ENCODE measurements at places on chromosomes 5 and 9.

- DNase-seq, result no peak
Observed at GRCh38 chr5:56959326-56959725, 7.4 kb upstream of the MIER3 start.

DNA sequence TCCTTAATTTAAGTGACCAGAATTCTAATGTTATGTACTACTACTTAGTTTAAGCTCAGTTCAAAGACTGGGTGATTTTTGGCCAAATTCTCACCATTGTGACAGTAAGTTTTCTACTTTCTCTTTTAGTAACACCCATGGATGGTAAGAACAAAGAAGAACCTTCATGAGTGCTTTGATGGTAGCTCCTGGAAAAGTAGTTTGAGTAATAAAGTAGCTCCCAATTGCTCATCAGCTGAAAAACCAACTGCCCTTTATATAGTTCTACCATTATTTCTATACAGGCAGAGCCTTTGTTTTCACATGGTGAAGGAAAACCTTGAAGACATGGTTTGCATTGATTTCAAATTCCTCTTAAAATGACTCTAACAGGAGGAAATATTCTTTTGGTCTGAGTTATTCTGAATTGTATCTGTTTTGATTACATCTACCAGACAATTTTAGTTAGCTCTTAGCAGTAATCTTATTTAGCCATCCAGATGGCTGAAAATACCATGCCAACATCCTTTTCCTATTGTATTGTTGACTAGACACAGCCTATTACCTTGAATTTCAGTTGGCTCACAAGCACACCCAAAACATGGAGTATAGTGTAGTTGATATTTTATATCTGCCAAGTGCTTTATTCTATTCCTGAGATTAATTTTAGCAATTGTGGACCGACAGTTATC, 23.7 kb upstream of the STARD4 start:
- DNase-seq, result no peak

DNA sequence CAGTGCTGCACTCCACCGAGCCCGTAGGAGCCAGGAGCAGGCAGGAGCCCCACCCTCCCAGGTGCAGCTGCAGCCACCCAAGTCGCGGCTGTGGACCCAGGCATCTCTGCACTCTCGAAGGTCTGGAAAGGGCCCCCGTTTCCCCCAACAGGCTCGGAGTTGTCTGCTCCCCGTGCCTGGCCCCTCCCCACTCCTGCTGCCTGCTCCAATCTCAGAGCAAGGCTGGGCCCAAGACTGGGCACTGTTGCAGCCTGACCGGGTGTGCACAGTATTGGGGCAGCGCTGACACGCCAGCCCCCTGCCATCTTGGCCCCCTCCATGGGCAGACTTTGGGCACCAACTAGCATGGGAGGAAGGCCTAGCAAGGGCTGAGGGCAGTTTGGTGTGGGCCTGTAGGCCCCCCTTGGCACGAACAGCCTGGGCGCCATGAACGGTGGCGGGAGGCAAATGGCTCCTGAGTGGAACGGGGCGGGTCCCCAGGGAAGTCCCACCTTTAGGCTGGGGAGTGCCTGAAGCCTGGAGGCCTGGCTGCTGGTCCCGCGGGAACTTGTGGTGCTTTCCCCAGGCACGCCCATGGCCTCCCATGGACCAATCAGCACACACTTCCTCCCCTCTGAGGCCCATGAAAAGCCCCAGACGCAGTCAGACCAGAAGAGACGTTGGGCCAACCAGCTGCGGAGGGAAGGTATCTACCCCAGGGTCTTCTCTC, 60.4 kb downstream of the PSAT1 start:
- DNase-seq, result no peak

DNA sequence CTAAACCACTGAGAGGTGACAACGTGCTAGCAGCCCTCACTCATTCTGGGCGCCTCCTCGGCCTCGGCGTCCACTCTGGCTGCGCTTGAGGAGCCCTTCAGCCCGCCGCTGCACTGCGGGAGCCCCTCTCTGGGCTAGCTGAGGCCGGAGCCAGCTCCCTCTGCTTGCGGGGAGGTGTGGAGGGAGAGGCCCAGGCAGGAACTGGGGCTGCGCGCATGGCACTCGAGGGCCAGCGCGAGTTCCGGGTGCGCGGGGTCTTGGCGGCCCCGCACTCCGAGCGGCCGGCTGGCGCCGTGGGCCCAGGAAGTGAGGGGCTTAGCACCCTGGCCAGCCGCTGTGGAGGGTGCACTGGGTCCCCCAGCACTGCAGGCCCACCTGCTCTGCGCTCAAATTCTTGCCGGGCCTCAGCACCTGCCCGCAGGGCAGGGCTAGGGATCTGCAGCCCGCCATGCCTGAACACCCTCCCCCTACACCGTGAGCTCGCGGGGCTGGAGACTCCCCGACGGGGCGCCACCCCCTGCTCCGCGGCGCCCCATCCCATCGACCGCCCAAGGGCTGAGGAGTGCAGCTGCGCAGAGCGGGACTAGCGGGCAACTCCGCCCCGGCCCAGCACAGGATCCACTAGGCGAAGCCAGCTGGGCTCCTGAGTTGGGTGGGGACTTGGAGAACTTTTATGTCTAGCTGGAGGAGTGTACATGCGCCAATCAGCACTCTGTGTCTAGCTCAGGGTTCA, 11.8 kb upstream of the UBE2D2 start:
- DNase-seq, result no peak

DNA sequence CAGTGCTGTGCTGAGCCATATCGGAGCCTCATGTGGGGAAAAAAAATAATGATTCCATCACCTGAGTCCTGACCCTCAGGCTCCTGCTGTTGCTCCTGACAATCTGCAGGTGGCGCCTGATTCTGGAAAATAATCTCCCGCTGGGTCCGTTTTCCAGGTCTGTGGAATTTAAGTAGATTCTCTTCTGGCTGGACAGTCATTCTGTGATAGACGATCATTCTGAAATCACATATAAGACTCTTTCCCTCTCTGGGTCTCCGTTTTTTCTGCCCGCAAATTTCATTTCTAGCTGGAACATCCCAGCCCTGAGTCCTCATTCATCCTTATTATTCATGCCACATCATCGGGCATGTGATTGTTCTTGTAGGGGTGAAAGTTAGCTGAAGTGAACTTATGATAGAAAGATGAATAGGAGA, 22.1 kb upstream of the STXBP1 start:
- DNase-seq, result peak; percentile 34

GRCh38 chr5:22505891-22506290, 347.3 kb downstream of the CDH12 start:
- DNase-seq, result no peak

DNA sequence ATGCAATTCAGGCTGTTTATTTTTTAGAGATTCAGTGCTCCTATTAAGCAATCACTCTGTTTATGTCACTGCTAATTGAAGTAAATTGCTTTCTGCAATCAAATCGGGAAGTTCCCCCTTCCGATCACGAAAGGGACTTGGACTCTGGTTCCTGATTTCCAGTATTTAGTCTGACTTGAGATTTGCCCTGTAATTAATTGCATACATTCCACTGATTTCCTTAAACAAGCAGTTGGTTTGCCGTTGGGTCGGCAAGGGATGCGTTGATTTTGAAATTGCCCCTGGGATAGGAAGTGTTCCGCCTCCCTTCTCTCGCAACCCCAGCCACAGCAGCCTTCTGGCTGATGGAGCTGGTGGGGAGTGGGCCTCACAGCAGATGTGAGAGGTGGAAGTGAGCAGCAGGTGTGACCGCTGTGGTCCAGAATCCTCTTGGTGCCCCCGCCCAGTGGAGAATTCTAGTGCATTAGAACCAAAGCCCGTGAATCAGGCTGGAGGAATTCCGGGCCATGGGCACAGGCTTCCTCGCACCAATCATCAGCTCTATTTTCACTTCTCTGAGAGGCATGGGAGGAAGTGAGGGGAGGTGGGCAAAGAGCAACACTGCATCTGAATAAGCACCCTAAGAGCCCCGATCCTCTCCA, 102.5 kb downstream of the SPRY4 start:
- DNase-seq, result no peak

DNA sequence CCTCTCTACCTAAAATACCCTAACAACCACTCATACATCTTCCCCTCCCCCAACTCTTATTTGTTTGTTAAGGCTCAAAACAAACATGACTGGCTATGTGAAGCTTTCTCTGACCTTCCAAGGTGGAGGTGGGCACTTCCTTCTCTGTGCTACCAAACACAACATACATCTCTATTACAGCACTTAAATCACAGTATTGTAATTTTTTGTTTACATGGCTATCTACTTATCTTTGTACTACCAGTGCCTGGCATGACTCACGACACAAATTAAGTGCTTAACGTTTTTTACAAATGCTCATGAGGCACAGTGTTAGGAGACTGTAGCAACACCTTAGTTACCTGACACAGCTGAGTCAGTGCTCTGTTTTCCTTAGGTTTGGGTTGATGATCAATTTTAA, 18.6 kb downstream of the HOMER1 start:
- DNase-seq, result no peak

GRCh38 chr5:8906303-8906967, 639.4 kb downstream of the SEMA5A start:
- DNase-seq, result no peak

DNA sequence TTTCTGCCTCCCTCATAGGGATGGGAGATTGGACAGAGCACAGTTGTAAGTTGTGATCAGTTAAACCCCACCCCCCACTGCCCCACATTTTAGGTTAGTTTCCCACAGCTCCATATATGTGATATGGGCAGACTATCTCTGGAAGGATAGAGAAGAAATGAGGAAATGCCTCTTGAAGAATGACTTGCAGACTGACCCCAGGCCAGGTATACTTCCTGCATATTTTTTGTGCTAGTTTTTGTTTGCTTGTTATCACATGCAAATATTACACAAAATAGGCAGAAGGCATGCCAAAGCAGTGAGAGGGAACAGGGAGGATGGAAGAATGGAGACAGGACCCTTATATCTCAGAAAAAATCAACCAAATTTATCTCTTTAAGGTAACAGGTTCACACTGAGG, 10.1 kb upstream of the GLRX start:
- DNase-seq, result no peak

DNA sequence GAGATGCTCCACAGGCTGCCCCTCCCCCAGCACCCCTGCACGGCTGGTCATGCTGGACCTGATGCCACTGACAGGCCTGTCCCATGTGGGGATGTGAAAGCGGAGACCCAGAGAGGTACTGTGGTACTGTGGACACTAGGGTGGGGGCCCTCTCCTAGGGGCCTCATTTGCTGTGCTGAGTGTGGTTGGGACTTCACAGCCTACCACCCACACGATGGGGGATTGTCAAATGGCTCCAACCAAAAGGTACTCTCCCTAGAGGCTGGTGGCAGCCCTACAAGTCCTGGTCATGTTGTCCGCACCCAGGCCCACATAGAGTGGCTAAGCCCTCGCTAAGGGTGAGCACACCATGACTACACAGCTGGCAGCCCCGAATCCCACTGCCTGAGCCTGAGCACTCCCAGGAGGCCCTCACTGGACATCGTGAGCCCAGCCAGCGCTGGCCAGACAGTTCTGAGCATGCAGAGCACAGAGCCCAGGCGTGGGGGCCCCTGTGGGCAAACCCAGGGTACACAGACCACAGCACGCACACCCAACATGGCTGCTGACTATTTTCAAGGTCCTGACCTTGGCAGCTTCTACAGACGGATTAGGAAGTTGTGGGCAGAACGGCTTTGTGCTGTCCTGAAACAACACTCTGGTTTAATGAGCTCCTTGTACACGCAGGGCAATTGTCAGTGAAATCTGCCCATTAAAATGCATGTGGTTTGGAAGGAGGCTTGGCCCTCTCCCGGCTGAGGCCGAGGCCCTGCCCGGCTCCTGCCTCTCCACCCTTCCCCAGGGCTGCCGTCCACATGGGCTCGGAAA, 214.1 kb downstream of the HSPA4 start:
- no peak for DNase-seq
